T-helper 17 cell (primary cell): ENCODE measurements at places on chromosomes 16 and 17. TPM values are rescaled to one million over a fixed set of nuclear protein-coding genes. Genes with fewer than 3 reads are reported as not detected.

The ADGRG3 gene
- 0.99 TPM for total RNA-seq

The SMIM22 gene
- total RNA-seq = not detected

GRCh38 chr17:83071365-83071764, 8.0 kb upstream of the METRNL start:
- DNase-seq = no peak

- DNase-seq = no peak
Measured at GRCh38 chr17:58991718-58992331, 114.9 kb downstream of the TRIM37 start.

The KRTAP17-1 gene
- not detected for total RNA-seq

DNA sequence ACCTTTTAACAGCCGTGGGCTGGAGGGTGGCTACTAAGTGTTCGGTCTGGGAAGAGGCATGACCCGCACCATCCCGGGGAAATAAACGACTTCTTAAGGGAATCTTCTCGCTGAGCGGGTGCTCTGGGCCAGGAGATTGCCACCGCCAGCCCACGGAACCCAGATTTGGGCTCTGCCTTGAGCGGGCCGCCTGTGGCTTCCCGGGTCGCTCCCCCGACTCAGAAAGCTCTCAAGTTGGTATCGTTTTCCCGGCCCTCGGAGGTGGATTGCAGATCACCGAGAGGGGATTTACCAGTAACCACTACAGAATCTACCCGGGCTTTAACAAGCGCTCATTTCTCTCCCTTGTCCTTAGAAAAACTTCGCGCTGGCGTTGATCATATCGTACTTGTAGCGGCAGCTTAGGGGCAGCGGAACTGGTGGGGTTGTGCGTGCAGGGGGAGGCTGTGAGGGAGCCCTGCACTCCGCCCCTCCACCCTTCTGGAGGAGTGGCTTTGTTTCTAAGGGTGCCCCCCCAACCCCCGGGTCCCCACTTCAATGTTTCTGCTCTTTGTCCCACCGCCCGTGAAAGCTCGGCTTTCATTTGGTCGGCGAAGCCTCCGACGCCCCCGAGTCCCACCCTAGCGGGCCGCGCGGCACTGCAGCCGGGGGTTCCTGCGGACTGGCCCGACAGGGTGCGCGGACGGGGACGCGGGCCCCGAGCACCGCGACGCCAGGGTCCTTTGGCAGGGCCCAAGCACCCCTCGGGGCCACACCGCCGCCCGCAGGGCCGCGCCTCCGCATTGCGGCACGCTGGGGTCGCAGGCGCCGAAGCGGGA, 3.6 kb upstream of the CBX4 start:
- DNase-seq = no peak

The GNG13 gene
- total RNA-seq = not detected

DNA sequence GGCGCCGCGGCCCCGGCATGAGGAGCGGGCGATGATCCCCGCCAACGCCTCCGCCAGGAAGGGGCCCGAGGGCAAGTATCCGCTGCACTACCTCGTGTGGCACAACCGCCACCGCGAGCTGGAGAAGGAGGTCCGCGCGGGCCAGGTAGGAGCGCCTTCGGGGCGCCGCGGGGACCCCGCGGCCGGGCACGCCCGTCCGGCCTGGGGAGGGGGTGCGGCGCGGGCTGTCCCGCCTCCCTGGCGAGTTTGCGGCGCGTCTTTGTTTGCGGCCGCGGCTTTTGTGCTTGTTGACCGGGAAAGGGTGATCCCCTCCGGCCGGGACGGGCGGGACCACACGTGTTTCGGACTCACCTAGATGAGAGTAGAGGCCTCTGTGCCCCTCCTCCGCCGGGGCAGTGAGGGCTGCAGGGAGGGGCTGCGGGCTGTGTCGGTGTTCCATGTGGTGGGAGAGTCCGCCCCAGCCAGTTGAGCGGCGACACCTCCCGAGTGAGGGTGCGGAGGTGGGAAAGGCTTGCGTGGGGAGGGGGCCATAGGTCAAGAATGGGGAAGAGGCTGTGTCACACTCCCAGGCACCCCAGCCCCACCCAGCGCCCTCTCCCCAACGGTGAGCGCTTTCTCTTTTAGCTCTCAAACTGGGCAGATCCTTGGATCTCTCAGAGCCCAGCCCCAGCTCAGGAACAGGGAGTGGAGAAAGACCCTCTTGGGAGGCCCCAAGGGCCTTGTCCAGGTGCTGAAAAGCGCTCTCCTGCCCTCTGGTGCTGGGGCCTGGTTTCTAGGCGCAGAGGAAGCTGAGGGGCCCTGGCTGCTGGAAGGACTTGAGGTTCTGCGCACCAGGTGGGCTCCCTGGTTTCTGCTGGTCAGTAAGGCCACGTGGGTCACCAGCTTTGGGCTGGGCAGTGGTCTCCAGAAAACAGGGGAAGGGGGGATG, 923 bp downstream of the ANKRD13B start:
- DNase-seq = no peak

The CA7 gene
- not detected for total RNA-seq

The NUPR1 gene
- 0.07 TPM for total RNA-seq

GRCh38 chr17:80259457-80260068, 1.1 kb upstream of the RNF213 start:
- no peak for DNase-seq

DNA sequence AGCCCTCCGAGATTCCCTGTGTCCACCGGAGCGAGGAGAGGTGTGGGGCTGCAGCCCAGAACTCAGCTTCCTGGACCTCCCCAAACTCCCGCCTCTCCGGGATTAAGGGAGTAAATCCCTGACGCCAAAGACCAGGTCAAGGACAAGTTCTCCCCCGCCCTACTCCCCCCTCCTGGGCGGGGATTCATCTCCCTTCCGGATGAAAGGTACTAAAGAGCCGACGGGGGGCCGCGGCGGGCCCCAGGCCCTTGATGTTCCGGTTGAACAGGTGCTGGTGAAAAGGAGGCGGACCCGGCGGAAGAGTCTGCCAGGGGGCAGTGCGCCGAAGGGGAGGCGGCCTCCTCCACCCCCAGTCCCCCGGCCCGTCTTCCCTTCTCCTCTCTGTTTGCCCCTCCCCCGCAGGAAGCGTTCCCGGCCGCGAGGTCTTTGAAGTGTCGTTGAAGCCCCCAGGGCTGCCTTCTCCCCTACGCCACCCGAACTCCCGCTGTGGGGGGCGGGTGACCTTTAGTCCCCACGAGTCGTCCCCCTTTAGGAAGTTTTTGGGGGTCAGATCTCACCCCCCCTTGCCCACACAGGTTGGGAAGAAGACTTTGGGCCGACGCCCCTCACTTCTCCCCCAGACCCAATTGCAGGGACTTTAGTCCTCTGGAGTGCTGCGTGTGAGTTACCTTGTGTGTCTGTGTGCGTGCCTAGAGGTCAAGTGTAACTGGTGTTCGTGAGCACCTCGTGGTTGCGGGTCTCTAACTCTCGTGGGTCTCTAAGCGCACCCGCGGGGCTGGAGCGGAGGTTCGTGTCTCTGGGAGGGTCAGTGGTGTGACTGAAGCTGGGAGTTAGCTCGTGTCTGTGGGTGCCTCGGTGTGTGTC, 1.1 kb upstream of the MLLT6 start:
- DNase-seq = peak; percentile 58

DNA sequence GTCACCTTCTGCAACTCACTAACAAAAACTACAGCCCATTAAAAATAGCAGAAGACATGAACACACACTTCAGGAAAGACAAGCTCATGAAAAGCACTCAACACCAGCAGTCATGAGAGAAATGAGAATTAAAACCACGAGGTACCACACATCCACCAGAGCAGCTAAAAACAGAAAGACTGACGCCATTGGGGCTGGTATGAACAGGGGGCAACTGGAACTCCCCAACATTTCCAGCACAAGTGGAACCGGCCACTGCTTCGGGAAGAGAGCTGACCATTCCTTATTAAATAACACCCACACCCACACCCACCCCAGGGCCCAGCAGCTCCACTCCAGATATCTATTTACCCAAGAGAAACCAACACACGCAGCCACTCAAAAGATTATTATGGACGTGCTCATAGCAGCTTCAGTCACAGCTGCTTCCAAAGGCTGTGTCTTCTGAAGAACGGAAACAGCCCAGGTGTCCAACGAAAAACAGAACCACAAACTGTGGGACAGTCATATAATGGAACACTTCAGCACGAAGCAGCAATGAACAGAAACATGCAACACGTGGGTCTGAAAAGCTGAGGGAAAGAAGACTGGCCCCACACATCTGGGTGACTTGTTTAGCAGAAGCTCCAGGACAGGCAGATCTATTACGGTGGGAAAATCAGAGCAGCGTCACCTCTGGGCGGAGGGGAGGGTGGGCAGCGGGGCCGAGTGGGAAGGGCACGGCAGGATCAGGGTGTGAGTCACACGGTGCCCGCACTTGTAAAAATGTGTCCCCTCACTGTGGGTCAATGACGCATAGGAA, 41.1 kb downstream of the KLHDC4 start:
- no peak for DNase-seq

DNA sequence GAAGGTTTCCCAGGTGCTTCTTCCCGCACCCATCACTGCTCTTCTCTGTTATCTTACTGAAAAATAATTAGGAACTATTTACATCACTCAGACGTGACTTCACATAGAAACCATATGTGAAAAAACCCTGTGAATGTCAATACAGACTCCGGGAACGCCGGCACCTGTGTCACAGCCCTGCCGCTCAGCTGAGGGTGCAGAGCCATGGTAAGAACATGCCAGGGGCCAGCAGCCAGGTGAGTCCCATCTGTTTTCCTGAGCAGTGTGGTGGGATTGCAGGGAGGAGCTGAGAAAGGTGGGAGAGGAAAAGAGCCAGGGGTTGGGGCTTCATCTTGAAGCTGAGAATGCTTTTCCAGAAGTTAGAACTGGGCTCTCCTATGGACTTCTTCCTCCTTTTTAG, 13.7 kb downstream of the FOXF1 start:
- DNase-seq = no peak

The CDRT15L2 gene
- total RNA-seq = not detected

- no peak for DNase-seq
Measured at GRCh38 chr17:47955497-47956461, 1.9 kb downstream of the PRR15L start.

DNA sequence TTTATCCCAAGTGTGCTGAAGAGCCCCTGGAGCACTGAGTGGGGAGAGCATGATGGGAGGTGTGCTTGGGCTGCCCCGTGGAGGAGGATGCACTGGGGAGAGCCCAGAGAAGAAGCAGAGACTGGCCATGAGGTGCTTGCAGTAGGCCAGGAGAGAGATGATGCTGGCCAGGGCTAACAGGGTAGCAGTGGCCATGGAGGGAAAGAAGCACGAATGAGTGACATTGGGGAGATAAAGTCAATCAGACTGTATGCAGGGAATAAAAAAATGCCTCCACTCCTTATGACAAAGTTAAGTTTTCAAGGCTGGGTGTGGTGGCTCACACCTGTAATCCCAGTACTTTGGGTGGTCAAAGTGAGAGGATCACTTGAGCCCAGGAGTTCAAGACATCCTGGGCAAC, 5.4 kb upstream of the TMEM220 start:
- DNase-seq = no peak

DNA sequence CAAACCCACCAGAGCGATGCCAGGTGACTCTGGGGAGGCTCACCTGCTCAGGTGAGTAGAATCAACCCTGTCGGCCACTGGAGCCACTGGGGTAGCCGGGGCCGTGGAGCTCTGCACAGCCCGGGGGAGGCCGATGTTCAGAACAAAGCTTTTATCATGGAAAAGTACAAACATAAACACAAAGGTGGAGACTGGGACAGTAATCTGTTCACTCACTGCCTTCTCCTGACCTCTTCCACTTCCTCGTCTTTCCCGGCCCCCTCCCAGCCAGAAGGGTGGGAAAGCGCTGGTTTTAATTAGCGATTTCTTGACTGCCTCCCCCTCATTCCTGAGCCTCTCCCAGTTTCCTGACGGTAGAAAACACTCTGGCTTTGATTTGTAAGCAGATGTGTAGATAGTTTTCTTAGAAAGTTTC, 9.8 kb upstream of the TEX19 start:
- DNase-seq = no peak

- DNase-seq = no peak
Measured at GRCh38 chr16:6286176-6286575, 1046.5 kb upstream of the RBFOX1 start.

GRCh38 chr17:78133971-78134898, 3.7 kb downstream of the TMC8 start:
- peak; percentile 72 for DNase-seq

The HES7 gene
- total RNA-seq = not detected

DNA sequence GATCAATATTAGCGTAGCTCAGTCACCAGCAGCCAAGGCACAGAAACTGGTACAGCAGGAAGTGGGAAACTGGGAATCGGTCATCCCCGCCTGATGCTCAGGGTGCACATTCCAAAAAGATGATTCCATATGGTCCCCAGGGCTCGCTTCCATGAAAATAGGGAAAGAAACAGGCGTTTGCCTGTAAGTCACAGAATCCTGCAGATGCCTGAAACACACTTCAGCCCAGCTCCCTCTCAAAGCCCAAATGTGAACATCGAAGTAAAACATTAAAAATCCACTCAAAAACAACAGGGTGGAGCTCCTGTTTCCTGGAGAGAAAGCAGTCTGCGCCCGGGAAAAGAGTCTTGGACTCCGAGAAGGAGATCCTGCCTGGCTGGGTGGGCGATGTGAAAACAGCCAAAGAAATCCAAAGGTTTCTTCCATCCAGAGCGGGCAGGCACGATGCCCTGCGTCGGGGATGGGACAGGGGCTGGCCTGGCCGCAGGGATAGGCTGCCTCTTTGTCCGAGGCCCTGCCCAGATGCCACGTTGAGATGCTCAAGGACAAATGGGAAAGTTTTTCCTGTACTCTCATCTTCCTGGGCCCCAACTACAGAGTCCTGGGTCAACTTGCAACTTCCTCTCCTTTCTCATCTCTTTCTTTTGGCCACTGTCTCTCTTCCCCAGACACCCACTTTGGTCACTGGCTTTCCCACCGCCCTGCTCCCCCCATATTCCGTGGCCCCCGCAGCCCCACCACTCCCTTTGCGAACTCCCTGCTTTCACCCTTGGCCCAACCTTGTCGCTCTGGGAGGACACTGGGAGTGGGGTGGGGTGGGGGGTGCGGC, 743 bp downstream of the WIPI1 start:
- DNase-seq = no peak

DNA sequence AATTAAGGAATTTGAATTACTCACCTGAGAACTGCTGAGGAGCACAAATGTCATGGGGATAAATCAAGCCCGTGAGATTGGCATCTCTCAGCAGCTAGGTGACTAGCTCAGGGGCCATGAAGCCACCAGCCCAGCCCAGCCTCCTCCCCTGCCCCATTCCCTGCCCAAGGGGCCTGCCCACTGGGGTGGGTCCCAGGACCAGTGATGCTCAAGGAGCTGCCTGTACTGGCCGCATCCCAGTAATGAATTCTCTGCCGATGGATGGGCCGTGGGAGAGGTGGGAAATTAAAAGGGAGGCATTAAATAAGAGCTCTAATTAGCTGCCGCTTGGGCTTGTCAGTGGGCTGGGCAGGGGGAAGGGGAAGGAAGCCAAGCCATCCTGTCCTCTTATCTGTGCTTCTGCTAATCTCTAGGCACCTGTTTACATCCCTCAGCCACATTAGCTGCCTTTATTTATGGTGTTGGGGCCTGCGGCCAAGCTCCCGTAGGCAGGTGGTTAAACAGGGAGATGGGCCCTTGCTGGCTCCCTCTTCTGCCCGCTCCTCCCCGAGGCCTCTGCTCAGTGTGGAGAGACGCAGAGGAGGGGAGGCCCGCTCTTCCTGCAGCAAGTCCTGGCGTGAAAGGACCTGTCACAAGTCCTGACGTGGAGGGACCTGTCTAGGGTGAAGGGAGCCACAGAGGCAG, 48.8 kb downstream of the PIPOX start:
- DNase-seq = no peak
